ENCODE measurements at places on chromosomes 13 and 19.

DNA sequence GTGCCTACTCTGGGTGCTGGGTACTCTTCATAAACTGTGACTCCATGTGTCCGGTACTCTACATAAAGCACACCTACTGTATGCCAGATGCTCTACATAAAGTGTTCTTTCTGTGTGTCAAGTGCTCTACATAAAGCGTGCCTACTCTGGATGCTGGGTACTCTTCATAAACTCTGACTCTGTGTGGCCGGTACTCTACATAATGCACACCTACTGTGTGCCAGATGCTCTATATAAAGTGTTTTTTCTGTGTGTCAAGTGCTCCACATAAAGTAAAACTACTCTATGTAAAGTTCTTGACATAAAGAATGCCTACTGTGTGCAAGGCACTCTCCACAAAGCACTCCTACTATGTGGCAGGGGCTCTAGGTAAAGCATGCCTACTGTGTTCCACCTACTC is 1.8 kb upstream of the CYP4F11 start:
- DNase-seq = no peak

- DNase-seq = no peak
Observed at GRCh38 chr19:35076026-35076370, 34.5 kb downstream of the HPN start.

DNA sequence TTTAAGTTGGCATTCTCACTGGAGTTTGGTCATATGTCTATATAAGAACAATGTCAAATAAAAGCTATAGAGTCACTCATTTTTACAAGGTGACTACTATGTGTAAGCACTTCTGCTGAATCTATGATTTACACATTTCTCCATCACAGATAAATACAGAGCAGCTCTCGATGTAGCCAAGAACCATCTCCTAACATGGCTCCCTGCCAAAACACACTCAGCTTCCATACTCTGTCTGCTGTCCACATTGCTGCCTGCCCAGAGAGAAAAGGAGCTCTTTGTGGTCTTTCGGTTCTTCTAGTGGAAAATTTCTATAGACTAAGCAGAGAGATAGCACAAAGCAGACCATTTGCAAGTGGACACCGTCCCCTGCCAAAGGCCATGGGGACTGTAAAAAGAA is 190.9 kb upstream of the KLF12 start:
- peak; percentile 81 for DNase-seq

GRCh38 chr13:96398486-96398885 is 308.6 kb downstream of the HS6ST3 start:
- no peak for DNase-seq

GRCh38 chr19:21474671-21475181 is 30.7 kb upstream of the ZNF429 start:
- peak; percentile 47 for DNase-seq

DNA sequence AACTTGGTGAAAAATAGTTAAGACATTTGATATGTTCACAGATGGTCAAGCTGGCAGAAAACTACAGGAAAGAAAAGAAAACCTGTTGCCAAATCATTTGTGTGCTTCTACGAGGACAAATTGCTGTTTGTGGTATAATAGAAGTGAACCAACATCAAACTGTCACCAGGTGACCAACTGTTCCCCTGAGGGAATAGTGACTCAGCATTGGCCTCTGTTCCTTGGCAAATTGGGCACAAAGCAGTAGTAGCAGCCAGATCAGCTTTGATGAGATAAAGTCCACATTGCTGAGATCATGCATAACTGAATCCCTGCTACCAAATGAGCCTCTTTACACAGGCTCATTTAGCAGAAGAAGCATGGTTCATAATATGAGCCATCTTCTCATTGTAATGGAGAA is 103.5 kb downstream of the POSTN start:
- DNase-seq = peak; percentile 30

DNA sequence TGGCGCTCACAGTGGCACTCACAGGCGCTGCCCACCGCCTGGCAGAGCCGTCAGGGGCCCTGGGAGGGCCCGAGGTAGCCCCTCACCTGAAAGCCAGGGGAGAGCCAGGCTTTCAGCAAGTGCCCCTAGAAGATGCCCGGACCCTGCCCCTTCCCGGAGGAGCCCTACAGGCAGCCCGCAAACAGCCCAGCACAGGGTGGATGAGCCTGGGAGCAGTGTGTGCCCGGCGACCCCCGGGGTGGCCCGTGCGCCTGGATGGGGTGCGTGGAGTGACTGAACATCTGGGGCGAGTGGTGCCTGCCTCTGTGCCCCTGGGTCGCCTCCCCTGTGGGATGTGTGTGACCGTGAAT is 1.4 kb downstream of the CRLF1 start:
- DNase-seq = no peak

GRCh38 chr19:50794074-50794875 is 4.1 kb downstream of the ACP4 start:
- DNase-seq = no peak

- peak; percentile 30 for DNase-seq
Observed at GRCh38 chr19:7482584-7483439, 6.0 kb downstream of the PEX11G start.

GRCh38 chr19:35342430-35342829 is 5.3 kb upstream of the FFAR1 start:
- no peak for DNase-seq

- DNase-seq = no peak
Observed at GRCh38 chr19:47324502-47324901, 7.5 kb upstream of the C5AR2 start.

DNA sequence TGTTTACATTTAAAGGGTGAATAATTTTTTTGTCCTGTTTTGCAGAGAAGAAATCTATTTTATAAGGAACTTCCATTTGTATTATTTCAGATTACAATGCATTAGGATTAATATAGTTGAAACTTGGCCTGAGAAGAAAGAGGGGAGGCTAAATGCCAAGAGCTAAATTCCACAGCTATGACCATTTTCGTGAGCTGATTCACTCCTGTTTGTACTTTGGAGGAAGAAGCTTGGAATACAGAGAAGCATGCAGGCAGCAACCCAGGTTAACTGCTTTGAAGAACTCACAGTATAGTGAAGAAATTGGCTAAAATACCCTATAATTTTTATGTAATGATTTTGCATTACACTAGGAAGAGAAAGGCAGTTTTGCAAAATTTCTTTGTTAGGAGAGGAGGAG is 309.4 kb upstream of the KLF12 start:
- DNase-seq = peak; percentile 87

DNA sequence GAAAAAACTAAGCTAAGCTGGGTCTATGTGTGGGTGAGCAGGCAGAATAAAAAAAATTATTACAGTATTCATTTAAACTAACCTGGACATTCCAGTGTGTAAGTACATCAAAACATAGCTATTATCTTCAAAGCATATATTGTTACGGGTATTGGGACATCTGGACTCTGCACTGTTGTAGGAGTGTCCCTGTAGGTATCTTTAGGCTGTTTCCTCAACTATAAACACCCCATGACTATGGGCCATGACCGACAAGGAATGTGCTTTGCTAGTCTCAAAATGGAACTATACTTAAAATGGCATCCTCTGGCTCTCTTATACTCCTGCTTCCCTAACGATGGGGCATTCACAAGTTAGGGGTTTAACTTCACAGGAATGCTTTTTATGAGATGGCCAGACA is 3.4 kb downstream of the SCGB2B2 start:
- DNase-seq = no peak

DNA sequence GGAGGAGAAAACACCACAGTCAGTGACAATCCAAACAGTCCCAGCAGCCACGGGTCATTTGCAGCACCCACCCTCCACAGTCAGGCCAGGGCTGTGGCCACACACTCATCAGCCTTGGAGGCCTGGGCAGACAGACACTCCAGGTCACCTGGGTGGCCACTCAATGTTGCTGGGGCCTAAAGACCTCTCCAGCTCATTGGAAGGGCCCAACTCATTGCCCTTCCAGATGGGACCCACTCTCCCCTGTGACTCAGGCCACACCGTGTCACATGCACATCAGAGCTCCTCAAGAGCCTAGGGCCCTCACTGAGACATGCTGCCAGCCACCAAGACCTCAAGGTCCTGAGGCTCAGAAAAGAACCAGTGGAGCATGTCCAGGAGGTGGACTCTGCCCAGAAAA is 22.4 kb downstream of the TUBA3C start:
- no peak for DNase-seq

DNA sequence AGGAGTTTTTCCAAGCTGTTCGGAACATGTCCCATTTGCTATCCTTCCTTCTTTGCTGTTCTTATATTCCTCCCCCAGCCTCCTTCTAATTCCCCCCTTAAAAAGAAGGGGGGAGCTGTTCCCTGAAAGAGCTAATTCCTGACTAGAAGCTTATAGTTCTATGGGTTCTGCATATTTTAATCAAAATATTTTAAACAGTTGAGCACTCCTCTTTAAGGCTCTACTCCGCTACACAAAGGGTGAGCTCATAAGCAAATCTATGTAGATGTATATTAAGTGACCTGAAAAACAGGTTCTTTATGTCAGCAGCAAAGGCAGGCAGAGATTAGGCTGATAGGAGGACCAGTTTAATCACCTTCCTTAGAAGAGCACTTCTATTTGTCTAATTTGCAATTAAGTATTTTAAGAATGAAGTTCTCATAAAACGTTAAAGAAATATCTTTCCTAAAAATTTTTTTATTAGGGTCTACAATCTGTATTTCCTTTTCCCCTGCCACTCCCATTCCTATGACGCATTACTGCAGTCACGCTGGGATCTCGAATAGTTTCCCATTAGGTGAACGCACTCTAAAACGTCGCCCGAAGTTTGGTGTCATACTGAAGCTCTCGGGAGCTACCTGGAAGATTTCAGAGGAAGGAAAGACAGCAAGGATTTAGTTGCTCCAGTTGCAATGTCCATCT is 5.2 kb downstream of the EFNB2 start:
- no peak for DNase-seq

- DNase-seq = no peak
Observed at GRCh38 chr13:99636728-99637353, 135.6 kb downstream of the TM9SF2 start.

GRCh38 chr13:45510672-45511071 is 45.9 kb downstream of the COG3 start:
- DNase-seq = no peak

GRCh38 chr19:21440321-21440720 is 43.4 kb downstream of the ZNF493 start:
- no peak for DNase-seq

GRCh38 chr19:44278181-44278690 is 18.6 kb downstream of the ZNF233 start:
- DNase-seq = peak; percentile 13

GRCh38 chr19:3353493-3353892 is 12.9 kb upstream of the NFIC start:
- DNase-seq = no peak

- no peak for DNase-seq
Observed at GRCh38 chr13:29537736-29538651, 57.5 kb downstream of the SLC7A1 start.

DNA sequence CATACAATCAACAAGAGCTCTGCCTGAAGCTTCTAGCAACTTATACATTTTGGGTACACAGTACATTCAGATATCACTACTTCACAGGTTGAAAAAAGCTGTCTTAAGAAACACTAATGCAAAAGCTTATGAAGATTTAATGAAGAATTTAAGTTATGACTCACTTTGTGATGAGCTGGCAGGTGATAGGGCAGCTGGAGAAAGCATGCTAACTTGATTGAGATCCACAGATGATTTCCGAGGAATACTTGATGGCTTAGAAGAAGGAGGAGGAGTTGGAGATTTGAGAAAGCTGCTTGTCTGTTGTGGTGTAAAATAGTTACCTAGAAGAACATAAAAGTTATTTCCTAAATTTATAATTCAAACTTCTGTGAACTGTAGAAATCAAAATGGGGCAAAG is 23.3 kb downstream of the EXOSC8 start:
- no peak for DNase-seq

DNA sequence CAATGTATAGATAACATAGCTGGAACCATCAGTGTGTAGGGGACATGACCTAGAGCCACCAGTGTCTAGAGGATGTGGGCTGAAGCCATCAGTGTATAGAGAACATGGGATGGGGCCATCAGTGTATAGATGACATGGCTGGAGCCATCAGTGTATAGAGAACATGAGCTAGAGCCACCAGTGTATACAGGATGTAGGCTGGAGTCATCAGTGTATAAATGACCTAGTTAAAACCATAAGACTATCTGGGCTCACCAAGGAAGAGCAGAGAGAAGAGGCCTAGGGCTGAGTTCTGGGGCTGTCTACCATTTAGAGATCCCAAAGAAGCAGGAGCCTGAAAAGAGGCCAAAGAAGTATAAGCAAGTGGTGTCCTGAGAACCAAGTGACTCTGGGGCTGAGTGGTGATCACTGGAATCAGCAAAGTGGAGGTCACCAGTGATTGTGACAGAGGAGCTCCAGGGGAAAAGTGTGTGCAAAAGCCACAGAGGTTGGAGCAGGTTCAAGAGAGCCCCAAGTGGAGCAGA is 41.0 kb downstream of the RFX2 start:
- DNase-seq = no peak

DNA sequence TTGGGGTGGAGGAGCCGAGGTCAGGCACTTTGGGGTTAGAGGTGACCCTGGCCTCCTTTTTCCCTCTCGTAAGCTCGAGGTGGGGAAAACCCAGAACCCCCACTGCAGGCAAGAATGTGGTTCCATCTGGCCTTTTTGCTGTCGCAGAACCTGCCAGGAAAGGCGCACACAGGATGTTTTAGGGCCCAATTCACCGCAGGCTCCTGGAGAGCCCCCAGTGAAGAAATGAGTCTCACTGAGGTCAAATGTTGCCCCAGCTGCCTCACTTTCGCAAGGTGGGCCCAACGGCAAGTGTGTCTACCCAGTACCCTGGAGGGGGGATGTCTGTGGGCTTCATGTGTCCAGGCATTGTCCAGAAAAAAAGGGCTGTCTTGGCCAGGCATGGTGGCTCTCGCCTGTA is 61.8 kb downstream of the PEX11G start:
- no peak for DNase-seq

- no peak for DNase-seq
Observed at GRCh38 chr19:54247106-54247930, 4.7 kb upstream of the LILRA6 start.

DNA sequence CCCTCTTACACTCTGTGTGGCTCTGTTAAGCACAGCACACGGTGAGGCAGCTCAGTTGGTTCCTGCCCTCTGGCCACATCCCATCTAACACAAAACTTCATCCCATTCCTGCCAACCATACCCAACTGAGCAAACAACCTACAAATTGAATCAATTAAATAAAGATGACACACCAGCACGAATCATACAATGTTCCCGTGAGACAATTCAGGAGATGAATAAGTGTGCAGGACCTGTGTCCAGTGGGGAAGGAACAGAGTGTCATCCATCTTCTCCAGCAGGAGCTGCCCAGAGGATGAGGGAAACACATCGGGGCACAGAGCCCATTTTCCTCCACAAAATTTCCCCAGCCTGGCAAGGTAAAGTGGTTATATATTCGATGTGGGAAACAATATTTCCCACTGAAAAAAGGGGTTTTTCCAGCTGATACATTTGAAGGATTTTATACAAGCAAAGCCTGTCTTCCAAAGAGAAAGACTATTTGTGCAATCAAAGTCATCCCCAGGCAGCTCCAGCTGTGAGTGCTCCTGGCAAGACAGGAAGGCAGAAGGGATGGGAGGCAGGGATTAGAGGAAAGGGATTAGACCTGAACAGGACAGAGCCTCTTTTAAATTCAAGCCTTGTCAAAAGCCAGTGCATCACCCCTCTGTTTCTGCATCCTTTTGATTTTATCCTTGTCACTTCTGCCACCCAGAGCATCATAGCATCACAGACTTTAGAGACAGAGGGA is 240.2 kb downstream of the LHFPL6 start:
- no peak for DNase-seq

- no peak for DNase-seq
Observed at GRCh38 chr13:22298530-22298929, 627.7 kb downstream of the FGF9 start.
